Activated CD4-positive, alpha-beta T cell treated with anti-CD3 and anti-CD28 coated beads for 1 hour (primary cell): ENCODE measurements at places on chromosomes 2 and 18.

GRCh38 chr2:19442731-19443130, 84.3 kb upstream of the OSR1 start:
- DNase-seq: no peak

DNA sequence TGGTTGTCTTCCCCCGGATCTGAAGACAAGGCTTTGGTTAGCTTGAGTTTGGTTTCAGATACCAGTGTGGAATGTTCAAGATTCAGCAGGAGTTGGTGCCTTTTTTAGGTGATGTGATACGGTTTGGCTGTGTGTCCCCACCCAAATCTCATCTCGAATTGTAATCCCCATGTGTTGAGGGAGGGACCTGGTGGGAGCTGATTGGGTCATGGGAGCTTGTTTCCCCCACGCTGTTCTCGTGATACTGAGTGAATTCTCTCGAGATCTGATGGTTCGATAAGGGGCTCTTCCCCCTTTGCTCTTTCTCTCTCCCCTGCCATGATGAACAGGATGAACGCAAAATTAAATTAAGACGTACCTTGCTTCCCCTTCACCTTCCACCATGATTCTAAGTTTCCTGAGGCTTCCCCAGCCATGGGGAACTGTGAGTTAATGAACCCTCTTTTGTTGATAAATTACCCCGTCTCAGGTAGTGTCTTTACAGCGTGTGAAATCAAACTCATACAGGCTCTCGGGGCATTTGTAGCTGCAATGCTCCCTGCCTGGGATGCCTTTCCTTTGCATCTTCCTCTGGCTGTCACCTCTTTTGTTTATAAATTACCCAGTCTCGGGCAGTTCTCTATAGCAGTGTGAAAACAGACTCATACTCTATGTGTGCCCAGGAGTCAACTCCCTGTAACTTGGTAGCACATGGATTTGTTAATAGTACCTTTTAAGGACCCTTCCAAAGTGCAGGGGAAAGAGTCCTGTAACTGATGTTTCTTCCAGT, 21.3 kb downstream of the PDCD1 start:
- DNase-seq: no peak

GRCh38 chr2:238404406-238405216, 22.1 kb upstream of the ASB1 start:
- no peak for DNase-seq

DNA sequence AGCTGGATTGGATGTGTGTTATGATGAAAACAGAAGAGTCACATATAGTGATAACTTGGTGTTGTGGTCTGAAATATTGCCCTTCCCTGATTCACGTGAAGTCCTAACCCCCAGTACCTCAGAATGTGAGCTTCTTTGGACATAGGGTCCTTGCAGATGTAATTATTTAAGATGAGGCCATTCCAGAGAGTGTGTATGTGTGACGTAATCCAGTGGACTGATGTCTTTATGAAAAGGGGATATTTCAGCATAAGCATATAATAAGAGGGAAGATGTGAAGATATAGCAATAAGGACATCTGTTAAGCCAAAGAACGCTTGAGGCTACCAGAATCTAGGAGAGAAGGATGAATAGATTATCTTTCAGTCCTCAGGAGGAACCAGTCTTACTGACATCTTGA, 62.5 kb downstream of the LTBP1 start:
- DNase-seq: no peak

DNA sequence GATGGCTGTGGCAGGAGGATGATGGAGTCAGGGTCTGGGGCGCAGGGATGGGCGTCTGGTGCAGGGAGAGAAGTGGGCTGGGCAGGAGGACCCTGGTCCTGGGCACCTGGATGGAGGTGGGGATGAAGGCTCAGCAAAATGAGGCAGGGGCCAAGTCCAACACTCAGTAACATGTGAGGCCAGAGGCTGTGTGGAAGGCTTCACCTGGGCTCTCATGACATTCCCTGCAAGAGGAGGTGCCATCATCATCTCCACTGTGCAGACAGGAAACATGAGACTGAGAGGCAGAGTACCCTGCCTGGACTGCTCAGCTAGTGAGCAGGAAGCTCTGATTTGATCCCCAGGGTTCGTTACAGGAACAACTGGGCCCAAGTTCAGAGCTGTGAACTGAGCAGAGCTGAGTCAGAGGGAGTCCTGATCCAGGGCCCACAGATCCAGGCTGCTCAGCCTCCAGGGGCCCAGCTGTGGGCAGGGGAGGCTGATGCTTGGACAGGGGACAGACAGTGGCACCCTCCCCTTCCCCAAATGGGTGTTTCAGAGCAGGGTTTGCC, 36.9 kb downstream of the HJURP start:
- DNase-seq: no peak

DNA sequence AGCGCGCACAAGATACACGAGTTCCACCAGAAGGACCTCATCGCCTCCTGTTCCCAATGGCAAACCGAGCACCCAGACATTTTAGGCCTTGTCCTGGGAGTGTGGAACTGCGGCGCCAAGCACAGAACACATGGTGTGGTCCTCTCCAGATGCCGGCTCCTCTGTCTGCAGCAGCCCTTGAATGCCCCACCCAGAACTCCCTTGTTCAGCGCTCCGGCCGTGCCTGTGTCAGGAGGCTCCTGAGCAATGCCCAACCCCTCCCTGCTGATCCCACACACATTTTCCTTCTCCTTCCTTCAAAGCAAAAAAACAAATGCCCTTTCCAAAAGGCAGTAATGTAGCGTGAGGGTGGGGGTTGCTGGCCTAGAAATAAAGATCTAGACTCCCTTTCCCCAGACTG, 89.8 kb downstream of the GFPT1 start:
- DNase-seq: no peak

DNA sequence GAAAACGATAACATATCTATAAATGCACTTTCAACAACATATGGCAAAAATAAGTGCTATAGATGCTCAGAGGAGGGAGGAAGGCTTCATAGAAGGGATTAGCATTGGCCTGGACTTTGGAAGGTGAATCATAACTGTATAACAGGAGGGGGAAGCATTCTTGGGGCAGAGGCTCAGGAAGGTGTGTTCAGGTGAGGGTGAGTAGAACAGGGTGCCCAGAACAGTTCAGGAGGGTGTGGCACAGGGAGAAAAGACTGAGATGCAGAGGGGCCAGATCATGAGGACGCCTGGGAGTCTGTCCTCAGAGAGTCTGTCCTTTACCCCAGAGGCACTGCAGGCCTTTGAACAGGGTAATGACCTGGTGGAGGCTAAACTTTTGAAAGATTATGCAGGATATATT, 29.3 kb upstream of the MEP1B start:
- DNase-seq: no peak

DNA sequence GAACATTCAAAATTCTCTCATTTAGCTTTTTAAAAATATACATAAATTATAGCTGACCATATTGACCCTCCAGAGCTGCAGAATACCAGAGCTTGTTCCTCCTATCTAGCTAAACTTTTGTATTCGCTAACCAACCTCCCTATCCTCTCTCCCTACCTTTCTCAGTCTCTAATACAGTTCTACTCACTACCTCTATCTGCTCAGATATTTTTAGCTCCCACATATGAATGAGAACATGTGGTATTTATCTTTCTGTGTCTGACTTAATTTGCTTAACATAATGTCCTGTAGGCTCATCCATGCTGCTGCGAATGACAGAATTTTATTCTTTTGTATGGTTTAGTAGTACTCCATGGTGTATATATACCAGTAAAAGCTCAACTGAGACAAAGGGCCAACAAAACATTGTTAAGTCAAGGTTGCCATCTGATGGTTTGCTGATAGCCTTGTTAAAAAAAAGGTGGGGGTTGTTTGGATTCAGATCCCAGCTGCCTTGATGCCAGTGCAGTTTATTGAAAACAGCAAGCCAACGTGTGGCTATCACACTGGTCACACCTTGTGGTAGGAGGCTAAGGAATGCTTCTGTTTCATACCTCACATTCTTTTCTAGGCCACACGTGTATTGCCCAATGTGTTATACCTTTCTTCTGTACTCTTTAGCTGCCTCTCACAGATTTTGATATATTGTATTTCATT, 101.5 kb downstream of the VWA3B start:
- DNase-seq: no peak

- DNase-seq: no peak
Observed at GRCh38 chr2:167253025-167253424, 364.7 kb downstream of the XIRP2 start.

DNA sequence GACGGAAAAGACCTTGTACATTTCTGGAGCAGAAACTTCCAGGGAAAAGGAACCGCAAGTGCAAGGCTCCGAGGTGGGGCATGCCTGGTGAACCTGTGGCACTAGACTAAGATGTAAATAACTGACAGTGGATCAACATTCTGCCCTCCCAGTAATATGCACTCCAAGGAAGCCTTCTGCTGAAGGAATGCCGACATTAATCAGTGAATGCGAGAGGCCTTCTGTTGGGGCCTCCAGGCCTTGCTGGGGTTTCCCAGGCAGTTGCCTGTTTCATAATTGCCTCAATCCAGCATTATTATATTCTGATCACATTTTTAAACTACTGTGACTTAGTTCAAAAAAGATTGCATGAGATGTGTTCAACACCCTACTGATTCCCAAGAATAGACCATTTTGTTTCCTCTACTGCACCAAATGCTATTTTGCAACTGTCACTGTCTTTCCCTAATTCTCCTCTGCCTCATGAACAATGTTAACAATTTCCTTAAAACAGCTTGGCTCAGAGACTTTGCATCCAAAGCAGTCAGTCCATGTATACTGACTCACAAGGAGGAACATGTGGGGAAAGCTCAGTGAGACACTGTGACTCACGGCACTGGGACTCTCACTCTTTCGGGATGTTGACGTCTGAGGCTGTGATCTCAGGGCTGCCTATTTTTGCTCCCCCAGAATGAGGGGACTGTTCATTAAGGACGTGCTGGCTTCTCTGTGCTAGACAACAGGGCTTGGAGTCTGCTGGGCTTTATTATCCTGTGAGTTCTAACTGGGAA, 10.5 kb upstream of the DSG2 start:
- no peak for DNase-seq

DNA sequence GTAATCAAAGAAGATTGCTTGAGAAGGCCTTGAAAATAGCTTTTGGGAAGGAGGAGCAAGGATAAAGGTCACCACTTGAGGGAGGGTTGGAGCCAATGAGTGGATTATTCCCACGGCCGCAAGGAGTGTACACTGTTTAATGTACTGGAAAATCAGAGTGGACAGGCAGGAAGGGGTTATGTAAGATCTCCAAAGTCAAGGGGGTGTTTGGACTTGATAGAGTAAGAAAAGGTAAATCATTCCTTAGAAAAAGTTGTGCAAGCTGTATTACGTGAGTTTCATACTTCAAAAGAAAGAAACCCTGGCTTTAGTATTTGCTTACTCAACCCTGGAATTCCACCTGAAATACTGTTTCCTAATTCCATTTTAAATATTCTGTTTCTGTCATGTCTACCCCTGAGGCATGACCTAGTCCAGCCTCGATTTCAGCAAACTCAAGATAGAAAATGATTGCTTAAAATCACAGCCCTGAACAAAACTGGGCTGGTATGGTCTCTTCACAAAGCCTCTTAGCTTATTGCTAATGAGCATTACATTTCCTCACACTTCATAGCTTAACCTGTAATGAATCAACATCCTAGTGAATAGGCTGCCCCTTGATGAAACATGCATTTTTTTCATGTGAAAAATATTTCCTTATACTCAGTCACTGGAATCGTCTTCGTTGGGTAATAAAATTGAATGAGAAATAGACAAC, 1.1 kb downstream of the MREG start:
- no peak for DNase-seq

GRCh38 chr18:33835419-33835818, 257.4 kb downstream of the ASXL3 start:
- DNase-seq: no peak

- DNase-seq: no peak
Observed at GRCh38 chr2:9373047-9373446, 50.3 kb downstream of the ITGB1BP1 start.

DNA sequence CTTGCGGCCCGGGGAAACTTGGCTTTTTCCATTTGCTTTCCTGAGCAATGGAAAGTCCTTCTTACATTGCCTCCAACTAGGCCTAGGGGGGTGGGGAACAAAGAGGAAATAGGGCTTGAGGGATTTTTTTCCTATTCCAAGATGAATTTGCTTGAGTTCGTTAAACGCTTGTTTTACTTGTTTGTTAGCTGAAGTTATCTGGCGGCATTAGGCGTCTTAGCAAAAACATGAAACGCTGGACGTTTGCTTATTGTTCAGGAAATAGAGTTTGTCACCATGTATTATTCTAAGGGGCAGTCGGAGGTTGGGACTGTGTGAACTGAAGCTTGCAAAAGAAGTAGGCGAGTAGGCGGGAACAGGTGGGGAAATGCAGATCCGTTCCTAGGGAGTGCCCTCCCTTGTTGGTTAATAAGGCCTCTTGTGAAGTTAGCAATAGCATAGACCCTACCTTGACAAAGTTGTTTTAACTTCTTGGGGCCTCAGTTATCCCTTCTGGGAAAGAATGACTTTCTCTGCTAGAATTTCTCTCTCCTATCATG, 1.9 kb downstream of the CABLES1 start:
- DNase-seq: no peak

GRCh38 chr2:43824951-43825493, 13.6 kb downstream of the ABCG5 start:
- no peak for DNase-seq

- no peak for DNase-seq
Observed at GRCh38 chr2:169105476-169105875, 36.1 kb downstream of the DHRS9 start.

DNA sequence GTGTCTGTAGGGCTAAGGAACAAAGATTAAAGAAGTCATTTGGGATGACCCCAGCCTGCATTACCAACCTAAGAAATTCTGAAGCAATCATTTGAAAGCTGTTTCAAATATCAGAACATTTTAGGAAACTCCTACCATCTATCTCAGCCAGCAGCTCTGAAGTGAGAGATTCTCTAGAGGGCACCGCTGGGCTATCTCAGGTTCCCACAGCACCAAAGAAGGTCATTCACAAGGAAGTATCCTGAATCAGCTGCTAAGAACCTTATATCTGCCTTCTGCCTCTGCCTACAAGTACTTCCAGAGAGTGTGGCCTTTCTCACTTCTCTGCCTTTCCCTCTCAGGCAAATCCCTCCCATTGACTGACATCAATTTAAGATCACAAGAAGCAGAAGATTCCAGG, 13.4 kb upstream of the EVA1A start:
- no peak for DNase-seq

DNA sequence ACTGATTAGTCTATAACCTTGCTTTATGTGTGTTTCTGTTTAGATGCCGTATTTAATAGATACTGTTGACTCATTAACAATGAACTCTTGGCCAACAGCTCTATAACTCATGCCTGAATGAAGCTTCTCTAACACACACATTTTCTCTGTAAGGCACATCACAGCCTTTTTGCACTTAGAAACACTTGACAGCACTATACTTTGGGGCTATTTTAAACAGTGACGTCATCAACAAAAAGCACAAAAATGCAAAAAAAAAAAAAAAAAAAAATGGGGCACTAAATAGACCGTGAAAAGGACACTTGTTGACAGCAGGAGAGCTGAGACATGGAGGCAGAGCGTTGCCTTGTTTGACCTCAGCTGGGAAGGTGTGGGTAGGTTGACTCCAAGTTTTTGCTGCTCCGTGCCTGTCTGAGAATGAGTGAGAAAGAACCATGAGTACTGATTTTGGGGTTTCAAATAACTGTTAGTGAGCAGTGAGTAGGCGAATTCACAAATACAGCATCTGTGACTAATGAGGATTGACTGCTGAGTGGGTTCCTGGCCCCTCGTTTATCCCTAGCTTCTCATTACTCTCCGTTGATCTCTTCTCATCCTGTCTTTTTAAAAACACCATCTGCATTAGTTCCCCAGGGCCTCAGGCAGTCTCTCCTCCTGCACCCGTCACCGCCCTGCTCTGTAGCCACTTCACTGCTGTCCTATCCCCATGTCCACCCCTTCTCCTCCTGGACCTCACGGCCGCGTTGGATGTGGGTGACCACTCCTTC, 24.4 kb downstream of the SPP2 start:
- DNase-seq: no peak
